A549 treated with RU486 at 1 μM for 4 hours (cell line): ENCODE measurements at places on chromosomes 1 and 21. TPM values are rescaled to one million over a fixed set of nuclear protein-coding genes. Genes with fewer than 3 reads are reported as not detected.

The S100A5 gene
- total RNA-seq: 0.42 to 1.1 TPM (median 0.57 TPM) in 5 replicates

The WDR64 gene
- not detected in 5 replicates for total RNA-seq

The KRTAP13-1 gene
- not detected in 5 replicates for total RNA-seq

The CD1E gene
- total RNA-seq: not detected in 5 replicates

The A3GALT2 gene
- not detected in 5 replicates for total RNA-seq

The TSTD1 gene
- 0.34 to 0.41 TPM in 2 of 5 replicates, not detected in the others for total RNA-seq

The LMX1A gene
- not detected in 5 replicates for total RNA-seq

The SPRR1A gene
- not detected in 5 replicates for total RNA-seq

The UBXN10 gene
- not detected in 5 replicates for total RNA-seq

The CD53 gene
- total RNA-seq: not detected in 5 replicates

The PNRC2 gene
- 29.7 to 41.1 TPM (median 34.3 TPM) in 5 replicates for total RNA-seq

The WLS gene
- total RNA-seq: 17.7 to 22.1 TPM (median 18.8 TPM) in 5 replicates

The GNAT2 gene
- 0.23 to 0.30 TPM in 2 of 5 replicates, not detected in the others for total RNA-seq

The LAMB3 gene
- 17.7 to 22.4 TPM (median 19.8 TPM) in 5 replicates for total RNA-seq

The LY9 gene
- total RNA-seq: 0.06 to 0.29 TPM (median 0.13 TPM) in 5 replicates

The NDC1 gene
- 13.5 to 26.3 TPM (median 25.5 TPM) in 5 replicates for total RNA-seq

The DDI2 gene
- total RNA-seq: 7.6 to 10.0 TPM (median 9.3 TPM) in 5 replicates

The IGSF9 gene
- total RNA-seq: 0.17 to 0.27 TPM (median 0.22 TPM) in 5 replicates
